ENCODE measurements at places on chromosomes 1 and 21. TPM values are rescaled to one million over a fixed set of nuclear protein-coding genes. Genes with fewer than 3 reads are reported as not detected.

- no peak for DNase-seq
Measured at GRCh38 chr1:35539073-35539823, 18.0 kb downstream of the KIAA0319L start.

DNA sequence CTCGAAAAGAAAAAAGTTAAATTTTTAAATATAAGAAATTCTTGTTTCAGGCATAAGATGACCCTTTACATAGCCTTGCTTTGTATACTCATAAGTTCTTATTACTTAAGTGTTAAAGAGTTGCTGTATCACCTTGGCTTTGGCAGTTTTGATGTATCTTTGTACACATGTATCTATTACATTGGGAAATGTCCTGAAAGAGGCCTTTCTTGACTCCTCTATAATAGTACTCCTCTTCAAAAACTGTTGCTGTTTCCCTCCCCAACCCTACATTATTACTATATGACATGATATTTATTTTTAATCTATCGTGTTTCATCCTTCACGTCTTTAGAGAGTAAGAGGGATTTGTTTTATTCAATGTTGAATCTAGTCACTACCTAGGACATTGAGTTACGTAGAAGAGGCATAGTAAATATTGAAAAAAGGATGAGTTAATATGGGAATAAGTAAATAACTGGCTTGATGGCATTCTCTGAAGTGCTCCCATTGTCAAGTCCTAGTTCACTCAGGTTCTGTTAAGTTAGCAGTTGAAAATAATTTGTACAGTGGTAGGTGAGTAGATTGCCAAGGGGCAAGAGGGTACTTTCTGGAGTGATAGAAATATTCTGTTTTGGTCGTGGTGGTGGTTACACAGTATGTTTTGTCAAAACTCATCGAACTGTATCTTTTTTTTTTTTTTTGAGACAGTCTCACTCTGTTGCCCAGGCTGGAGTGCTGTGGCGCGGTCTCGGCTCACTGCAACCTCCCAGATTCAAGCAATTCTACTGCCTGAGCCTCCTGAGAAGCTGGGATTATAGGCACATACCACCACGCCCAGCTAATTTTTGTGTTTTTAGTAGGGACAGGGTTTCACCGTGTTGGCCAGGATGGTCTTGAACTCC lies 8.2 kb downstream of the THRAP3 start:
- DNase-seq = no peak

DNA sequence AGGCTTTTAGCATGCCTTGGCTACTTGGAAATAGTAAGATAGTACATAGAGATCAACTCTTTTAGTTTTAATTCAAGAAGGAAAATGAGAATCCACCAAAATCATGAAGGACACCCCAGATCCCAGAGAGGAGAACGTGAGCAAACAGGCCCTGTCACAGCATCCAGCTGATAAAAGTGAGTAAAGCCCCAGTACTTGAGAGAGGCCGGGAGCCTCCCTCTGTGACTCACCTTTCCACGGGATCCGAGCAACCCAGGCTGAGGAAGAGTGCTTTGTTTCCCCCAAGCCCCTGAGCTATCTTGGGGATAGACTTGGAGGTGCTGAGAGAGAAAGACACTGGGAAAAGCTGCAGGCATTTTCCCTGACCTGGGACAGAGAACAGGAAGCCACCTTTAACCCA lies 238.6 kb downstream of the DUSP10 start:
- no peak for DNase-seq

GRCh38 chr1:38804062-38804886 lies 55.3 kb downstream of the RRAGC start:
- peak; percentile 6 for DNase-seq

GRCh38 chr1:233025157-233025556 lies 74.7 kb downstream of the NTPCR start:
- DNase-seq = no peak

ARHGEF16 gene
- not detected for total RNA-seq

S100A2 gene
- total RNA-seq = 7.8 TPM

- no peak for DNase-seq
Measured at GRCh38 chr1:20320704-20321103, 30.0 kb downstream of the VWA5B1 start.

DNA sequence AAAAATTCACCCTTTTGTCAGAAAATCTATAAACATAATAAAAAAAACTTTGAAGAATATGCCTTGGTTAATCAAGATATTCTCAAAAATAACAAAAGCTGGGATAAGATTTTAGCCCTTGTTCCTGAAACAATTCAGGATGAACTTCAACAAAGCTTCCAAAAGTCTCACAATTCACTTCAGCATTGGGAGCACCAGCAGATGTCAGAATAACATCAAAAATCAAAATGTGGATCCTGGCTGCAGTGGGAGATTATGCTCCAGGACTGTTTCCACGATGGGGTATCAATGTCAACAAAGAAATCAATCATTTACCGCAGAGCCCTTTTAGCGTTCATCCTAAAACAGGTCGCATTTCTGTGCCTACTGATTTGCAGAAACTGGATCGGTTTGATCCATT lies 35.2 kb downstream of the ZNF670 start:
- no peak for DNase-seq

PARK7 gene
- total RNA-seq = 385 TPM

RXRG gene
- not detected for total RNA-seq

DNA sequence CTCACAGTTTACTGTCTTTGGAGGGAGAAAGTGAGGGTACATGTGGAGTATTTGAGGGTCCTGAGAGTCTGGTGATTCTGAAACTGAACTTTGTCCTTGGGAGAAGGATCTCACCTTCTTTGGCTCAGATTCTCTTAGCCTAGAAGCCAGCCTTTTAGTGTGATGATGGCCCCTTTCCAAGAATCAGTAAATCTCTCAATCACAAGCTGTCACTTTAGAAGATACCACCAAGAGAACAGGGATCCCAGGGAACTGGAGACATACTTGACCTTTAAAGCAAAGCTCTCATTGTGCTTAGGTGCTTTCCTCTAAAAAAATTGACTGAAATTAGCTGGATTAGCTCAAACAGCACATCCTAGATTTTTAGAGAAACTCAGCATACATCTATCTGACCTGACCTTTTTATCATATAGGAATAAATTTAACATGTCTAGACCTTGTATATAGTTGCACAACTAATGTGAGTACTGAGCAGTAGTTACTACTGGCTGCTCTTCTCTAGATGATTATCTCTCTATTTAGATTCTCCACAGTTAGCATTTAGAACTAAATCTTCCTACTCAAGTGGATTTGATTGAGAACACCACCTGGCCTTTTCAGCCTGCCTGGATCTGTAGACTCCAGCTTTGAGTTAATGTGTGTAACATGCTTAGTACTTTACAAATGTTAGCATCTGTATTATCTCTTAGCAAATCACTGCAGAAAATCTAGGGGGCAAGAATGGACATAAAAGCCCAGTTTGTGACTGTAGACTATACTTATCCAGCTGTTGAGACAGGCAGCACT lies 157.7 kb downstream of the MAST2 start:
- no peak for DNase-seq

PCSK9 gene
- total RNA-seq = not detected

TCHHL1 gene
- total RNA-seq = not detected
